Liver (tissue), 10 donors: ENCODE measurements at places on chromosomes 6 and 20.

GRCh38 chr6:85065831-85066230 is 301.4 kb upstream of the TBX18 start:
- DNase-seq = no peak

- no peak for DNase-seq
These were observed 137.9 kb downstream of the PKHD1 start for GRCh38 chr6:51949526-51949925.

DNA sequence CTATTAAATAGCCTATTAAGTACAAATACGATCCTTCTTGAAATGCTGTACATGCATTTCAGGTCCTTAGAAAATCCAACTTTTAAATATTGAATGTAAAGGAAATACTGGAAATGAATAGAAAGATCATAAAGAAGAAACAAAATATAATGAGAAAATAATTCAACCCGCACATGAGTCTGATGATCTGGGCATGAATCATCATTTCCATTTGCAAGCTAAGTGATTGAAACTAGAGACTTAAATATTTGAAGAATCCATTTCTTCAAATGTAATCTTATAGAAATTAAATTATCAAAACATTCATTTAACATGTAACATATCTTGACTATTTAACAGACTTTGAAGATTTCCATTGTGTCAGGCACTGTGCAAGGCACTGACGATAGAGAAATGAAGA is 977.0 kb downstream of the TFAP2A start:
- DNase-seq = no peak

DNA sequence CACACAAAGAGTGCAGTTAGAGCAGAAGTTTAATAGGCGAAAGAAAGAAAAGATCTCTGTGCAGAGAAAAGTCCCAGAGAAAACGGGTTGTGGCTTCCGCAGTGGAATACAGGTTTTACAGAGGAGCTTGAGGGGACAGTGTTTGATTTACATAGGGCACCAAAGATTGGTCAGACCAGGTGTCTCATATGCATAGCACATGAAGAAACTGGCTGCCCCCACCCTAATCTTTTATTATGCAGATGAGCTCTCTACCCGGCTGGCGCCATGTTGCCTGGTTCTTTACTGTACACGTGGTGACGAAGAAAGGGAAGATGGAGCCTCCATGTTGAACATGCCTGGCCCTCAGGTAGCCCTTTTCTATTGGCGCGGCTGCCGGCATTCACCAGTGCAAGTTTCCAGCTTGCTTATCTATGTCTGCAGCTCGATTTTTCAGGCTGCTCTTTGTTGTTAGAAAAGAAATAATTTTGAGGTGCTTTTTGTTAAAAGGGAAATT is 47.4 kb downstream of the SLC35B3 start:
- DNase-seq = no peak

GRCh38 chr20:35271904-35272303 is 6.0 kb downstream of the MMP24OS start:
- no peak for DNase-seq

DNA sequence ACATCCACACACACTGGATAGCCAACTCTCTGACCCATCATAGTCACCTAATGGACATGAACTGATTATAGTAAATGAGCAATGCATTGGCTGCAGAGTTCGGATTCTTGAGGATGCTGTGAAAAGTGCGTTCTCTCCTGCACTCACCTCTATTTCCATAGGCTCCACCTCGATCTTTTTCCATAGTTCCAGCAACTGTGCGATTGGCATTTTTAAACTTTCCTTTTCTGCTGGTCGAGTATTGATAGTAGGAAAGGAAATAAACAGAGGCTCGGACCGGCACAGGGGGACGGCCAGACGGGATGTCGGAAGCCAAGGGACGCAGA is 94.4 kb downstream of the RNASET2 start:
- DNase-seq = no peak
